ENCODE measurements at places on chromosomes 16 and 17.

GRCh38 chr16:12798846-12799245 lies 4.8 kb downstream of the CPPED1 start:
- DNase-seq: no peak

DNA sequence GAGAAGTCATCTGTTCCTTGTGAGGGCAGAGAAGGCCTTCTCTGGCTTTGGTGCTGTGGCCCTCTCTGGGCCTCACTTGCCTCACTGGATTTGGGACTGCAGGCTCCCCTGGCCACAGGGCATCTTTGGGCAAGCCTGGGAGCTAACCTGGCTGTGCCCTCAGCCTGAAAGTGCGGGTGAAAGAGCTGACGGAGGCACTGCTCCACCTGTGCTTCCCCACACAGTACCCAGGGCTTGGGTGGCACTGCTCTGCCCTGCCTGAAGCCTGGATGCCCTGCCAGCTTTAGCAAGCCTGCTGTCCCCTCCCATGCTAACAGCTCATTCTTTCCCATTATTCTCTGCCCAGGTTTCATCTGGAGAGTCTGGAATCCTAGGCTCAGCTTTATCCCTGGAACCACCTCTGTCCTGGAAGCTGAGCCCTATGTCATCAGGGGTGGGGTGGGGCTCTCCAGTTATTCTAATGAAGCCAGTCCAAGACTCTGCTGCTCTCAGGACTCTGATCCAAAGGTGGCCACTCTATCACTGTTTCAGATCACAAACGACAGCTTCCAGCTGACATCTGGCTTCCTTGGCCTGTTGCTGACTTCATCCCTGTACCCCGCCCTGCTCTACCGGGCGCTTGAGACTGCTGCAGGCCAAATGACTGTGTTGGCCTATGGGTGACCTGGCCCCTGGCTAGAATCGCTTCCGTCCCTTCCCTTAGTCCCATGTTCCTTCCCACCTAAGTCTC lies 29.3 kb downstream of the HIC1 start:
- no peak for DNase-seq

DNA sequence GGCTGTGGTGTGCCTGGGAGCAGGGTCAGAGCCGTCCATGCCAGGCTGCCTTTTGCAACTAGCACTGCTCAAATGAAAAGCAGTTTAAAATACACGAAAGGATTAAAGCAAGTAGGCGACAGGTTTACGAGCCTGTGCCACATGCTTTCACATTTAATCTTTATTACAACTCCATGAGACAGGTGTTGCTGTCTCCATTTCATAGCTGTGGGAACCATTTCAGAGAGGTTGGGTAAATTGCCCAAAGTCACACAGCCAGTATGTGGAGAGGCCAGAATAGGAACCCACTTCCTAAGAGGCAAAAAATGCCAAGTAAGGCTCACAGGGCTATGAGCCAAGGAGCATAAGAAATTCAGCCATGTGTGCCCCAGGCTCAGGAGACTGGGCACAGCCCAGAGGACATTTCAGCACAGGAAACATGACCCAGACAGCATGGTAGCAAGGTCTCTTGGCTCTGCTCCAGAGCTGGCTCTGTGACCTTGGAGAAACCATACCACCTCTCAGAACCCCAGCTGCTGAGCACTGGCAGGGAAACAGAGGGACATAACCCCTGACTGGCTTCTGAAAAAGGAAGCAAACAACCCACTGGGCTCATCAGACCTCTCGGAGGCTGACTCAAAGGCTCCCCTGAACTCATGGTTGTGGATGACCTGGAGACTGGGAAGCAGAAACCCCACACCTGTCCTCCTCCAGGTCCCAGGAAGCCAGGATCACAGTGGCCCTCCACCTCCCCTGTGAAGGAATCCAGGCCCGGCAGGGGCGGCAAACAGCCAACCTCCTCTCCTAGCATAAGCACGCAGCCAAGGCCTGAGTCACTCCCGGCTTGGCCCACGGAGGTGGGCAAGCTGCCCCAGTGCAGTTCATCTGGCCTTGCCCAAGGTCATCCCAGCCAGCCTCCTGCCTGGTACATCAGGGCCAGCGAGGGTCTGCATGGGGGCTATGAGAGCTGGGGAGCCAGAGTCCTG lies 40.3 kb upstream of the MRPS23 start:
- no peak for DNase-seq

- DNase-seq: no peak
Measured at GRCh38 chr16:14490235-14490634, 139.8 kb downstream of the PARN start.

- no peak for DNase-seq
Measured at GRCh38 chr17:855569-855968, 73.4 kb downstream of the MRM3 start.

- DNase-seq: no peak
Measured at GRCh38 chr16:88318521-88318920, 64.2 kb upstream of the ZNF469 start.

DNA sequence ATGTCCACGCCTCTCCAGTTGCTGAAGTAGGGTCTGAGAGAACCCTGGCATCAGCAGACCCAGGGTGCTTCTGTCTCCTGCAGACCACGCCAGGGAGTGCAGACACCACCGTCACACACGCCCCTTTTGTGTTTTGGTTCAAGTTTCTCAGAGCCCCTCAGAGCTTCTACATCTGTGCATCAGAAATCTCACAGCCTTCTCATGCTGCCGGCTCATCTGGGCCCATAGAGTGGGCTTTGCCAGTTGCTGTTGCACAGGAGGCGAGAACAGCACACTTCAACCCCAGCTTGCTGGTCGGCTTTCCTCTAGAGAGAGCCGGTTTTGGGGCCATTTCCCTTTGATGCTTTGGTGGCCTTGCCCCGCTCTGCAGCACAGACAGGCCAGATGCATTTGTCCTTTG lies 60.9 kb downstream of the PDPK1 start:
- DNase-seq: no peak

GRCh38 chr17:34257299-34257985 lies 2.4 kb downstream of the CCL2 start:
- no peak for DNase-seq

- DNase-seq: no peak
Measured at GRCh38 chr17:17087424-17088015, 45.3 kb downstream of the MPRIP start.

DNA sequence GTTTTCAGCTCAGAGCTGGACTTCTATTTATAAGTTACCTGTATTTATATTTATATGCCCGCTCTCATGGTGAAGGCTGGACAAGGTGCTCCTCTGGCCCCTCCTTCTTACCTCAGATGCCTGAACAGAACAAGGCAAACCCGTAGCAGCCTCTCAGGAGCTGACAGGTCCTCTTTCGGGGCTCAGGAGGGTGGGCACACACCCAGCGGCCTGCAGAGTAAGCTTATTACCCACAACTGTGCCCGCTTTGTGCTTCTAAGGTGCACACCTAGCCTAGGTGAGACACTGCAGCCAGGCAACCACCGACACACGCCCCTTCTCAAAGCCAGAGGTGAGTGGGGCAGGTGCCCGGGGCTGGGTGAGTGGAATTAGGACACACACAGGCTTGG lies 5.3 kb downstream of the NKIRAS2 start:
- DNase-seq: no peak

GRCh38 chr16:27347930-27348685 lies 34.3 kb downstream of the IL4R start:
- no peak for DNase-seq

GRCh38 chr16:20363191-20363590 lies 10.7 kb upstream of the UMOD start:
- DNase-seq: no peak

DNA sequence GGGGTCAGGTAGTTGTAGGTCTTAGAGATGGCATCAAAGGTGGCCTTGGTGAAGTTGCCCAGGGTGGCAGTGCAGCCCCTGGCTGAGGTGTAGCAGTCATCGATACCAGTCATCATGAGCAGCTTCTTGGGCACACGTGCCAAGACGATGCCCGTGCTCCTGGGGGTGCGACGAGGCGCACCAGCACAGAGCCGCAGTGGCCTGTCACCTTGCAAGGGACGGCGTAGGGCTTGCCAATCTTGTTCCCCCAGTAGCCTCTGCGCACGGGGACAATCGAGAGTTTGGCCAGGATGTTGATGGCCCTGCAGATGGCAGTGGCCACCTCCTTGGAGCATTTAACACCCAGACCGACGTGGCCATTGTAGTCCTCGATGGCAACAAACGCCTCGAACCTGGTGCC lies 29.8 kb downstream of the CDC27 start:
- DNase-seq: no peak

GRCh38 chr16:87321336-87322107 lies 4.3 kb upstream of the C16orf95 start:
- no peak for DNase-seq

GRCh38 chr16:57612494-57612893 lies 15.9 kb upstream of the ADGRG1 start:
- DNase-seq: no peak

DNA sequence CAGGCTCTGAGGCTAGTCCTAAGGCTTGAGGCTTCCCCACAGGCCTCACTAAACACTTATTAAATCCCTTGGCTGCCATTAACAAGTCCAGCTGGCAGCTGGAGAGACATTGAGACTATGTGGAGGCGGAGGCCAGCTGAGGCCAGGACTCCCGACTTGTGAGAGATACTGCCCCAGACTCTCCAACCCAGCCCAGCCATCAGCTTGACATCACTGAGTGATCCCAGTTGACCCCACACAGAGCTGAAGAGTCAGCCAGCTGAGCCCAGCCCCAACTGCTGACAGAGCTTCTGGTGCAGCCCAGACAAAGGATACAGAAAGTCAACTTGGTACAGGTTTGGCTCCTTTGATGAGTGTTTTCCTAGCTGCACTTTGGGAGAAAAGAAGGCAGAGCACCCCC lies 343.1 kb downstream of the C16orf95 start:
- DNase-seq: no peak

DNA sequence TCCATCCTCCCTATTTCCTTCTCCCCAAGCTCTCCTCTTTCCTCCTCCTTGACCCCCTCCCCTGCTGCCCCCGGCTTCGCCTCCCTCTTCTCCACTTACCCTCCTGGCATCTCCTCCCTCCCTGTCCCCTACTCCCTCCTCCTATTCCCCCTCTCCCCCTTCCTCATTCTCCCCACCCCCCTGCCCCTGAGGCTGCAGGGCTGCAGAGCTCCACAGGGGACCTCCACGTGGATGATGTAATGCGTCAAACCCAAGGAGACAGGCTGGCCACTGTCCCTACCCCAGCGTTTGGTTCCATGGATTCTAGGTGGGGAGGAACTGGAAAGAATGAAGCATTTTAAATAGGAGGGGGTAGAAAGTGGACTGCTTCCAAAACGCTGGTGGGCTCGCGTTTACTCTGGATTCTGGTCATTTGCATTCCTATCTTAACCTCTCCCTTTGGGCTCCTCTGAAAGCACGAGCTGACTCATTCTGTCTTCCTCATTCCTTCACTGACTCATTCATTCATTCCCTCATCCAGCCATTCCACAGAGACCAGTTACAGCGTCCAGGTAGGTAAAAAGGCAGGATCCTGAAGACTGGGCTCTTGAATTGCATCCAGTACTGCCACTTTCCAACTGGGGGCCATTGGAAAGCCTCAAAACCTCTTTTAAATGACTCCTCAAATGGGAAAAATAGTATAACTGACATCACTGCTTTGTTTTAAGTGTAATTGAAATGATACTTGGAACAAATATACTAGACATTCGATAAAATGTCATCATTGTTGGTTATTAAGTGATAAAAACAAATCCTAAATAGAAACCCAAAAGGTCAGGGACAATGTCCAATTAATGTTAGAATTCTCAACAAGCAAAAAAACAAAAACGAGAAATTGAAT lies 943 bp upstream of the COTL1 start:
- DNase-seq: no peak
